Fibroblast of lung (primary cell): ENCODE measurements at places on chromosomes 16 and 17.

DNA sequence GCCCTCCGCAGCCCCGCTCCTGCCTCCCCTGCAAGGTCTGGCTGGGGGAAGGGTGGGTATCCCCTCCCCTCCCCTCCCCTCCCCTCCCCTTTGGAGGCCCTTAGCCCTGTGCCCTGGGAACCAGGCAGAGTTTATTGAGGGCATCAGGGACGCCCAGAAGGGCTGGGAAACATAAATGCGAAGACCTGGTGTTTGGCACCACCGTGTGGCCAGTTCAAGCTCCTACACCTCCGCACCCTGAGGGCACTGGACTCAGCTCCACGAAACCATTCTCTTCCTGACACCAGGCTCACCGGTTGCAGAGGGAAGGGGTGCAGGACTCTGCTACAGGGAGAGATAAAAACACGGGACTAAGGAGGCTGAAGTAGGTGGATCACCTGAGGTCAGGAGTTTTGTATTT, 1.0 kb upstream of the AIPL1 start:
- peak; percentile 68 for DNase-seq

GRCh38 chr17:4616476-4616875, 25.0 kb downstream of the ALOX15 start:
- DNase-seq, result no peak

- peak; percentile 38 for DNase-seq
Measured at GRCh38 chr17:13600475-13601321, 1.0 kb downstream of the HS3ST3A1 start.

DNA sequence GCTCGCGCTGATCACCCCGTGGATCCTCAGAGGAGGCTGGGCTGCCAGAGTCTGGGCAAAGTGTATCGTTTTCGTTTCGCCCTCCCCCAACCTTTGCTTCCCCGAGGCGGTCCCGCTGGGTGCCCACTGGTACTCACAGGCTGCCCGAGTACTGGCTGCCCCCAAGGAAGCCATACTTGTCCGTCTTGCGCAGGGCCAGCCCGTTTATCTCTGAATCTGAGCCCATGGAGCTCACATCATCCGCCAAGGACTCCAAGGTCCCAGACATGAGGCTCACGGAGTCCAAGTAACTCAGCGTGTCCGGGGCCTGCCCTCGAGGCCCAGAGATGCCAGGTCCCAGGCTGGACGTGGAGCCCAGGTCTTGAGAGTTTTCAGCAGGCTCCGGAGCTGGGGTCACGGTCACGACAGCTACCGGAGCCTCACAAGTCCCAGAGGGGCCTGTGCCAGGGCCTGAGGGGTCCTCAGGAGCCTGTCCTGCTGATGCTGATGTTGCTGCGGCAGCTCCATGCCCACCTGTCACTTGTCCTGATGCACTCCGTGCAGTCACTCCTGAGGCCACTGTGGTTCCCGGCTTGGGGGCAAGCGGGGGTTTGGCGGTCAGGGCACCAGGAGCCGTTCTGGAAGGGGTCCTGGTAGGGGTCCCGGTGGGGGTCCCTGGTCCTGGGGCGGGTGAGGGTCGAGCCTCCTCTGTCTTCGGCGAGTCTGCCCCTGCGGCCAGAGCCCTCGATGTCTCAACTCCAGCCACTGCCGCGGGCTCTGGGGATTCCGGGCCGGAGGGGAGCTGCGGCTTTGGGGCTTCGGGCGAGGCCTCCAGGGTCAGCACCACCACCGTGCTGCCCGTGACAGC, 980 bp downstream of the TBC1D10B start:
- DNase-seq, result no peak

DNA sequence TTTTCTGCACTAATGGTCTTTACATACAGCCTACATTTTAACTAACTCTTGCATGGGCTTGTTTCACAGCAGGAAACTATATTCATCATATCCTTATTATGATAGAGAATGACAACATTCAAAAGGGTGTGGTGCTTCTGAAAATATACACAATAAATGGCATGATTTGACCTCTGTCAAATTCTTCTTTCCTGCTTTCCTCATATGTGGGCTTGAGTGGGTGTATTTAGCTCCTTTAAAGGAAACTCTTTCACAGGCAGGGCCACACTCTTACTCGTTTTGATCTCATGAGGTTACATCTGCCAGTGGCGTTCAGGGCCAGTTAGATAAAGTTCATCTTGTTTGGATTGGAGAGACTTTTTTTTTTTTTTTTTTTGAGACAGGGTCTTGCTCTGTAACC, 6.1 kb downstream of the SLC35G3 start:
- DNase-seq, result no peak

GRCh38 chr17:63740464-63741142, 996 bp downstream of the STRADA start:
- no peak for DNase-seq

DNA sequence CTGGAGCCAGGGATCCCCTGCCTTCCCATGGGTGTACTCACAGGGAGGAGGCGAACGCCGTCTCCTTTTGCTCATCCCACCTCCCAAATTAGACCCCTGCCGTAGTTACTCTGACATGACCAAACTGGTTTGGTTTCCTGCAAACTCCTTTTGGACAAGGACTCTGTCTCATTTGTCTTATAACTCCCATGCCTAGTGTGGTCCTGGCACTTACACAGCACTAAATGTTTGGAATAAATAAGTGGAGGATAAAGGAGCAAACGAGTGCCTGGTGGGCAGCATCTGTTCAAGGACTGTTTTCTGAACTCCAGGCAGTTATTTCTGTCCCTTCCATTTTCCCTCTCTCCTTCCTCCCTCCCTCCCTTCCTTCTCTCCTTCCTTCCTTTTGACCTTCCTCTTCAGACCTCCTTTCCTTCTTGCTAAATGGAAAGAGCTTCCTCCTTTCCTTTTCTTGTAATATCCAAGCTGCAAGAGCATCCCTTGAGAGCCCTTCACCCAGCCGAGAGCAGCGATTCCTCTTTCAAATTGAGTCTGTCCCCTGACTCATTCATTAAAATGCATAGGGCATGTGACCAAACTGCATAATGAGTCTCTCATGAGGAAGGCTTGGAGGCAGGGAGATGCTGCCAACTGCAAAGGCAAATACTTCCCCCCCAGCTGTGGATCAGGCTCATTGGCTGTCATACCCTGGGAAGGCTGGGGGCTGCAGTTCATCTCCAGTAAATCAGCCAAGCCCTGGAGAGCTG, 36.8 kb downstream of the CHD9 start:
- peak; percentile 95 for DNase-seq

GRCh38 chr16:67438098-67438791, 7.3 kb downstream of the HSD11B2 start:
- DNase-seq, result no peak

GRCh38 chr17:67478401-67479041, 101.4 kb downstream of the PITPNC1 start:
- DNase-seq, result no peak

DNA sequence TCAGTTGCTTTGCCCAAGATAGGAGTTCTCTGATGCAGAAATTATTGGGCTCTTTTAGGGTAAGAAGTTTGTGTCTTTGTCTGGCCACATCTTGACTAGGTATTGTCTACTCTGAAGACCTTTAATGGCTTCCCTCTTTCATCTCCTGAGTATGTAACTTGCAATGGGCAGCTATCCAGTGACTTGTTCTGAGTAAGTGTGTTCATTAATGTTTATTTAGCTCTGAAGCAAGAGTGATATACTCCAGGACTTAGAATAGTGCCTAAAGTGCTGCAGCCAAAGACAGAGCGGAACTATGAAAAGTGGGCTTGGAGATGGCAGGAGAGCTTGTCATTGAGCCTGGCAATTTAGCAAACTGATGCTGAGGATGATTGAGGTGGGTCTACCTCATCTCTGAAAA, 8.8 kb upstream of the TANGO6 start:
- no peak for DNase-seq

DNA sequence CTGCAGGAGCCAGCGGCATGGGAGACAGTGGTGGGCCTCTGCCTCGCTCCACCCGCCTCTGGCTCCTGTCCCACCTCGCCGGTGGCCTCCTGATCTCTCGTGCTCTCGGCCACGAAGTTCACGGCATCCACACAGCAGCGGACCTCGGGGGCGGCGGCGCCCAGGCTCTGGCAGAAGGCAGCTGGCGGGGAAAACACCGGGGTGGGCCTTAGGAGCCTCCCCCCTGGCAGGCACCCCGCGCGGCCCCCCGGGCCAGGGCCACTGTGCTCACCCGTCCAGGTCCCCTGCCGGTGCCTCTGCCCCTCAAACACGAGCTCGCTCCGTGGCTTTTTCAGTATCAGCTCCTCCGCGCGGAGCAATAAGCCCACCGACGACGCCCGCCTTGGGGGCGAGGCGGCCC, 409 bp upstream of the C17orf107 start:
- no peak for DNase-seq

- no peak for DNase-seq
Measured at GRCh38 chr17:44837196-44837595, 7.1 kb upstream of the GJC1 start.

DNA sequence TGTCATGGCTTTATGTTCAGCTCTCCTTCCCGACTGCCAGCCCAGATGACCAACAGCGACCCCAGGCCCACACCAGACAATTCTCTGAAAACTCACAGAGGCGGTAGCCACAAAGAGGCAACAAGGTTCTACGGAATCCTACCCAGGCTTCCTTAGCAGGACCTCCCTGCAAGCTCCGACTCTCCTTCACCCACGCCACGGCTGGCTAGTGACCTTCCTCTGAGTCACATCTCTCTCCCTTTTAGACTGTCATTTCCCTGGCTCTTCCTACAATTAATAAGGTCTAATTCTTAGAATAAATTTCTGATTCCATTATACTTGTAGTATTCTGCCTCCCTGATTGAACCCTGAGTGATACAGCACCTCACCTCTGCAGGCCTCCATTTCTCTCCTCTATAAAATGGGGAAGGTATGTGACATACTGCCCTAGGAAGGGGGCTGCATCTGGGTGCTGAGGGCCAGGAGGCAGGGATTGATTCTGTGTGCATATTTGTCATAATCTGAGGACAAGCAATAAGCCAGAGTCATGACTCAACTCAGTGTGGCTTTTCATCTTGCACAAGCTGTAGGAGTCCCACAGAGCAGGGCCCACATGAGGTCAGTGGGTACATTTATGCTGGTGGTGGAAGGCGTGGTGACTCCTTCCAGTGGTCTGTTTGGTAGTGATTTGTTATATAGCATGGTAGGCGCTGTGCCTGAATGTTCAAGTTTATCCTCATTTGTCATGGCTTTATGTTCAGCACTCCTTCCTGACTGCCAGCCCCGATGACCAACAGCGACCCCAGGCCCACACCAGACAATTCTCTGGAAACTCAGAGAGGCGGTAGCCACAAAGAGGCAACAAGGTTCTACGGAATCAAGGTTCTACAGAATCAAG, 46.2 kb downstream of the SMPD3 start:
- peak; percentile 85 for DNase-seq

DNA sequence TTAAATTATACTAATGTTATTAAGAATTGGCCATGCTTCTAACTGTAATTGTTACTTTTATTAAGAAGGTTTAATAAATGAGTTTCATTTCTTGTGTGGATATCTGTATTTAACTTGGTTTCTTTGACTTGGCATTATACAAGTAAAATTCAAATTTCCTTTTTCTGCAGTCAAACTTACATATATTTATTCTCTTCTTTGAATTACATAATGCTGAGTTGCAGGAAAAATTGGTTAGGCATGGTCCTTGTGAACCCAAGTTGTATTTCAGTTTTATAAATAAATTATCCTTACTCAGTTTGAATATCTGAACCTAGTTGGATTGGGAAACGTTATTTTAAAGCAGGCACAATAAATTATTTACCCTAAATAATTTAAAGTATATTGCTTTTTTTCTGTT, 54.8 kb downstream of the NLK start:
- DNase-seq, result no peak

DNA sequence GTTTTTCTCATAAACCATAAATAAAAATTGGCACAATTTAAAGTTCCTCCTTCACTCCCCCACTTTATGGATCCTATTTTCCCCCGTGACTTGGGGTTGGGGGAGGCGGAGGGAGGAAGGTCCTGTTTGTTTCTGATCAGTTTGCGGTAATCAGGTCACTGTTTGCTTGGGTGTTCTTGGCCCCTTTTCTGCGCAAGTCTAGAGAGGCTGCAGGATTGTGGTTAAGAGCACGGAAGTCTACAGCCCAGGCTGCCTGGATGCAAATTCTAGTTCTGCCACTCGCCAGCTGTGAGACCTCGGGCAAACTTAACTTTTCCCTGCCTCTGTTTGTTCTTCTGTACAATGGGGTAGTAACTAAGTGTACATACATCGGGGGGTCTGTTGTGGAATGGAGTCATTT, 12.1 kb downstream of the ATP2C2 start:
- DNase-seq, result no peak

GRCh38 chr17:74853669-74854068, 6.0 kb downstream of the GRIN2C start:
- DNase-seq, result no peak

- DNase-seq, result no peak
Measured at GRCh38 chr16:60405286-60405685, 1631.0 kb downstream of the CDH8 start.

- no peak for DNase-seq
Measured at GRCh38 chr16:21634216-21634615, 18.2 kb downstream of the IGSF6 start.

DNA sequence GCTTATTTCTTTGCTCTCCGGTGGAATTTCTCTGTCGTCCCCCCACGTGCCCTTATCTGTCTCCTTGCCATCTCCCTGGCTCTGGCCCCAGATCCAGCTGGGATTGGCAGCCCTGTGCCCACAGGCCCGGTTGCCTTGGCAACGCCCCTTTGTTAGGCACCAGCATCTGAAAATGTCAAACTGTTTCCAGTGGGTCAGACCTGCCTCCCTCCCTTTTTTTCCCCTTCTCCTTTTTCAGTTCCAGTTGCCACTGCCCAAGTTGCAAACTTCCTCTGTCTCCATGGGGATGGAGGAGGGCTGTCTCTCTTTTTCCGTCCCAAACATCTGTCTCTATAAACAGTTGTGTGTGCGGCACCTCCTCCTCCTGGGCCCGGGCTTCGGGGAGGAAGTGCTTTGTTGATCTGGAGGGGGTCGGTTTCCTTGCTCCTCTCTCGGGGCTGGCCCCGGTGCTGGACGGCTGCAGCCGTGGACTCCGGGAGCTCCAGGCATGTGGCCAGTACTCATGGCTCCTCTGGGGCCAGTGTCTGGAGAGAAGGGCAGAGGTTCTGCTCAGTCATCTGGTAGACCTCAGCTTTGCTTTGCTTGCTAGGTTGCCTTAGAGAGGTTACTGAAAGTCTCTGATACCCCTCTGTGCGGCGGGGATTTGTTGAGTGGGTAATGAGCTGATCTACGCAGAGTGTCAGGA, 35.3 kb downstream of the SOCS3 start:
- DNase-seq, result peak; percentile 93

DNA sequence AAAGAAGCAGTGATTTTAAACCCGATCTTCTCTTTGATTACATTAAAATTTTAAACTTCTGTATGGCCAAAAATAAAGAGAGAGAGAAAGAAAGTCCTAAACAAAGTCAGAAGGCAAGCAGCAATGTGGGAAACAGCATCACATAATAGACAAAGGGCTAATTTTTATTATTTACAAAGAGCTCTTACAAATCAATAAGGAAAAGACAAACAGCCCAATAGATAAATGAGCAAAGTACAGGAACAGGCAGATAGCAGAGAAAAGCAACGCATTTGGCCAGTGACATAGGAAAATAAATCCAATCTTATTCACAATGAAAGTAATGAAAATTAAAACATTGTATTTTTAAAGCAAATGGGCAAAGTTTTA, 93.1 kb downstream of the SALL1 start:
- no peak for DNase-seq

- no peak for DNase-seq
Measured at GRCh38 chr17:63751806-63752205, 10.2 kb upstream of the STRADA start.

- no peak for DNase-seq
Measured at GRCh38 chr16:13426269-13426668, 493.7 kb upstream of the ERCC4 start.
